ENCODE measurements at places on chromosomes 7 and 10. TPM values are rescaled to one million over a fixed set of nuclear protein-coding genes. Genes with fewer than 3 reads are reported as not detected.
A peak's percentile ranks its signal among the peaks of the same experiment; 100 is the strongest.

DNA sequence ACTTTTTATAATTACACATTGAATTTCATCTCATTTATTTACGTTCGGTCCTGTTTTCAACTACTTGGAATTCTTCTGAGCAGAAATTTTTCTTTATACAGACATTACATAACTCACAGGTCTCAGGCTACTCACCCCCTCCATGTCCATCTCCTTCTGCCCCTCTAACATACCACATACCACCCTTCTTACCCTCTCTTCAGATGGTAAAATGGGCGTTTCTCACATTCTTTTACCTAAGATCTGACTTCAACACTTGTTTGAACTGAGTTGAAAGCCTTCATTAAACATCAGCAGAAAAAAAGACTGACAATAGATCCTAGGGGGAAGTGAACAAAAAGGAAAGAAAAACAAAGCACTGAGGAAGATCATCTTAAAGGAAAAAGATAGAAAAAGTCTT lies 309.7 kb downstream of the CTNNA3 start:
- H3K27me3 ChIP-seq, result no peaks in the 10 kb centered on the region
- H3K36me3 ChIP-seq, result no peaks in the 10 kb centered on the region
- DNase-seq, result no peak
- H3K4me3 ChIP-seq, result peak overlapping the region; percentile 45

DNA sequence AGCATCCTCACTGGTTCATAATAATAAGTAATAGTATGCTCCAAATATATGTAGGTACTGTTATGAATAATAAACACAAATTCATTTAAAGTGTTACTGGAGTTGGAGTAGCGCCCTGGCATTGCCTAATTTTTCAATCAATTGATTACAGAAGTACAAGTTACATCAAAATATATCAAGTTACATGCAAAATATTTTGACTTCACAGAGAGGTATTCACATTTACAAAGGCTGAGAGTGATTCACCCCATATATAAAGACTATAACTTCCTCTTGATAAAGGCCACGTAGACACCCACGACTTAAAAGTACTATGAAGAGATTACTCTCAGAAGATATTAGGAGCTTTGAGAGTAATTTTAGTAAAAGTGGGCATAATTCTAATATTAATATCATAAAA lies 13.6 kb upstream of the COL17A1 start:
- H3K27ac ChIP-seq, result no peak overlapping the region
- H3K36me3 ChIP-seq, result no peaks in the 10 kb centered on the region
- no peaks in the 10 kb centered on the region for H3K4me1 ChIP-seq
- no peaks in the 10 kb centered on the region for H3K27me3 ChIP-seq
- H3K4me3 ChIP-seq, result no peak overlapping the region

ERVW-1 gene
- 0.09 TPM for total RNA-seq

TLL2 gene
- total RNA-seq, result 1.8 TPM

DNA sequence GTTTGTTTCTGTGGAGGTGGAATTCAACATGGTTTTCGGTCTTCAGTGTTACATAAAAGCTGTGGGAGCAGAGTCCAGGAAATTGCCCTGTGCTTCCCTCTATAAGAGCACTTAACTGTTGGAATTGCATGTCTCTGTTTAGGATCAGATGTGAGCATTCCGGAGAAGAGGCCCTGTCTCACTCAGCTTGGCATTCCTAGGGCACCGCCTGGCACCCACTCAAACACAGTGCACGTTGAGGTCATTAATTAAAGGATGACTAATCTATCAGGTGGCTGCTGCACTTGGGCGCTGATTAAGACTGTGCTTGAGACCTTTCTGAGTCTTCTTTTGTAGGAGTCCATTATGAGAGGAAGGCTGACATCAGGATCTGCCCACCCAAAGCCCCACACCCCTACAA lies 82.8 kb upstream of the VIPR2 start:
- no peaks in the 10 kb centered on the region for H3K4me1 ChIP-seq
- no peak overlapping the region for H3K27ac ChIP-seq
- no peak overlapping the region for H3K4me3 ChIP-seq
- DNase-seq, result no peak
- no peaks in the 10 kb centered on the region for H3K27me3 ChIP-seq

- no peak overlapping the region for H3K4me3 ChIP-seq
- no peak overlapping the region for H3K27ac ChIP-seq
- no peaks in the 10 kb centered on the region for H3K4me1 ChIP-seq
- no peaks in the 10 kb centered on the region for H3K36me3 ChIP-seq
- DNase-seq, result no peak
These were observed 357.2 kb downstream of the LRMDA start for GRCh38 chr10:75788394-75789205.

MAD1L1 gene
- 39.0 TPM for total RNA-seq

RASSF4 gene
- total RNA-seq, result 11.5 TPM

DNA sequence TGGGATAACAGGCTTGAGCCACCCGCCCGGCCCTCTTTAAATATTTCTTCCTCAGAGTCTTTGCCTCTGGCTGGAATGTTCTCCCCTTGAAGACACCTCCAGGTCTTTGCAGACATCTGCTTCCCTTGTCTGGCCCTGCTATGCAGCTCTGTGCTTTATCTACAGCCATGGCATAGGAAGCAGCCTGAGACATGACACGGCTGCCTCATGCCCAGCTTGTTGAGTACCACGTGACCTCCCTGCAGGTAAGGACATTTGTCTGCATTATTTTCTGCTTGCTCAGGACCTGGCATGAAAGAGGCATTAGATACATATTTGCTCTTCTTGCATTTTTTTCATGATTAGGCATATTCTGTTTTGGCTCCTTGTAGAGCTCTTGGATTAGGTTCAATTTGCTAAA lies 113.8 kb upstream of the KLF6 start:
- no peak for DNase-seq
- no peak overlapping the region for H3K4me3 ChIP-seq
- H3K4me1 ChIP-seq, result no peaks in the 10 kb centered on the region
- no peaks in the 10 kb centered on the region for H3K36me3 ChIP-seq
- no peaks in the 10 kb centered on the region for H3K27me3 ChIP-seq
- no peak overlapping the region for H3K27ac ChIP-seq

GRCh38 chr7:930975-931758 lies 23.3 kb downstream of the ADAP1 start:
- no peak overlapping the region for H3K4me3 ChIP-seq
- H3K27ac ChIP-seq, result no peak overlapping the region
- H3K4me1 ChIP-seq, result no peaks in the 10 kb centered on the region
- H3K36me3 ChIP-seq, result no peaks in the 10 kb centered on the region
- no peaks in the 10 kb centered on the region for H3K27me3 ChIP-seq
- DNase-seq, result no peak

DNA sequence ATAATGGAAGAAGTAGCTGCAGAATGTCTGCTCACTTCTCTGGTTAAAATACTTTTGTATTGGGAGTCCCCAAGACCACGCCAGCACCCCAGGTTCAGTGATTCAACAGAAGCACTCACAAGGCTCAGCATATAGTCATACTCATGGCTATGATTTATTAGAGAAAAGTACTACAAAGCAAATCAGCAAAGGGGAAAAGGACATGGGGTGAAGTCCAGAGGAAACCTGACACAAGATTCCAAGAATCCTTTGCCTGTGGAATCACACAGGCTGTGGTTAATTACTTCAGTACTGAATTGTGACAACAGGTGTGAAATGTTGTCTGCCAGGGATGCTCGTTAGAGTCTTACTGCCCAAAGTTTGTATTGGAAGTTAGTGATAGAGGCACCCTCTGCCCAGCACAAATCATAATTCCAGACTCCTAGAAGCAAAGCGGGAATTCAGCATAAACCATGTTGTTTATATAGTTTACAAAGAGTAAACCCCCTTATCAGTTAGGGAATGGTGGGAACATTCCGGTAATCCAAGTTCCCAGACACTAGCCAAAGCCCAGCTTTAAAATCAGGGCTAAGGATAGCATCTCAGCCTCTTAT lies 79.4 kb downstream of the HYCC1 start:
- no peak for DNase-seq
- no peak overlapping the region for H3K27ac ChIP-seq
- H3K4me1 ChIP-seq, result no peaks in the 10 kb centered on the region
- H3K4me3 ChIP-seq, result no peak overlapping the region

IMPDH1 gene
- total RNA-seq, result 35.2 TPM

PPP1R3A gene
- total RNA-seq, result not detected

GRCh38 chr10:13704964-13705363 lies 118.2 kb downstream of the PRPF18 start:
- H3K4me3 ChIP-seq, result peak overlapping the region; percentile 90
- DNase-seq, result no peak
- H3K36me3 ChIP-seq, result peaks cover 16% of the 10 kb centered on the region
- no peaks in the 10 kb centered on the region for H3K4me1 ChIP-seq
- H3K27me3 ChIP-seq, result no peaks in the 10 kb centered on the region
- no peak overlapping the region for H3K27ac ChIP-seq

DNA sequence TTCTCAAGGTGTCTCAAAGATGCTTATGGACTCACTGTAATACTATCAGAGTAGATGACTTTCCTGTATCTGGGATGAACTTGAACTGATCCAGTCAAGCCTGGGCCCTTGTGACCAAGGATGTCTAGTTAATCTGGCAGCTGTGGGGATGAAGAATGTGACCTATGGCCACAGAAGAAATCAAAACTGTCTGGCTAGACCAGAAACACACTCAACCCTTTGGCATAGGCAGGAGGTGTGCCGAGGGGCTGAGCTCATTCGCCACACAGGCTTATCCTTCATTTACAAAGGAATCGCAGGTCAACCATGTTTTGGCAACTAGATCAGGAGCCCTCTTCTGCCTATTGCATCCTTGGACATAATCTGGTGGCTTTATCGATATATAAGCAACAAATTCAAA lies 110.6 kb downstream of the ATXN7L1 start:
- H3K4me3 ChIP-seq, result no peak overlapping the region
- H3K27me3 ChIP-seq, result no peaks in the 10 kb centered on the region
- no peak for DNase-seq

MOGAT3 gene
- total RNA-seq, result 0.15 TPM

- H3K36me3 ChIP-seq, result peaks cover 11% of the 10 kb centered on the region
- DNase-seq, result no peak
- no peaks in the 10 kb centered on the region for H3K27me3 ChIP-seq
- H3K4me3 ChIP-seq, result no peak overlapping the region
- no peak overlapping the region for H3K27ac ChIP-seq
These were observed 129.0 kb downstream of the HIBADH start for GRCh38 chr7:27533652-27534081.

- no peak for DNase-seq
- H3K4me1 ChIP-seq, result no peaks in the 10 kb centered on the region
- no peaks in the 10 kb centered on the region for H3K27me3 ChIP-seq
These were observed 185.2 kb upstream of the DGKB start for GRCh38 chr7:15087771-15088170.

- H3K4me3 ChIP-seq, result no peak overlapping the region
- no peaks in the 10 kb centered on the region for H3K27me3 ChIP-seq
- peaks cover 42% of the 10 kb centered on the region for H3K36me3 ChIP-seq
- H3K27ac ChIP-seq, result no peak overlapping the region
These were observed 20.0 kb downstream of the CAMK2G start for GRCh38 chr10:73854310-73854709.

MBL2 gene
- not detected for total RNA-seq

IDI2 gene
- total RNA-seq, result not detected

DNA sequence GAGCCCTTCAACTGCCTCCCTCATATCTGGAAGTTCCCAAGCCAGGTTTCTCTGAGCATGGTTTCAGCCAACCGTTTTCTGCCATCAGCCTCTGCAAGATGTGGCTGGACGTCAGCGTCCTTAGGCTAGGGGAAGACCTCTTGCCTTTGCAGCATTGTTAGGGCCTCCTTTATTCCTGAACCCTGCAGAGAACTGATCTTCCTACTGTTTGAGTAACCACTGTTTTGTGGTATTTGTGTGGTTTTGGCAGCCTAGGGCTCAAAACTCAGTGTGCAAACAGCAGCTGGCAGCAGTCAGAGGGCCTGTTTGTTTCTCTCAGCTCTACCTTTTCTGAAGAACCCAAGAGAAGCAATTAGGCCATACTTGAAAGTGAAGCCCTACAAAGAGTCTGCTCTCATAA lies 83.4 kb upstream of the SEMA3E start:
- H3K36me3 ChIP-seq, result no peaks in the 10 kb centered on the region
- no peak overlapping the region for H3K27ac ChIP-seq
- H3K27me3 ChIP-seq, result no peaks in the 10 kb centered on the region
- H3K4me3 ChIP-seq, result no peak overlapping the region
- H3K4me1 ChIP-seq, result no peaks in the 10 kb centered on the region

DNA sequence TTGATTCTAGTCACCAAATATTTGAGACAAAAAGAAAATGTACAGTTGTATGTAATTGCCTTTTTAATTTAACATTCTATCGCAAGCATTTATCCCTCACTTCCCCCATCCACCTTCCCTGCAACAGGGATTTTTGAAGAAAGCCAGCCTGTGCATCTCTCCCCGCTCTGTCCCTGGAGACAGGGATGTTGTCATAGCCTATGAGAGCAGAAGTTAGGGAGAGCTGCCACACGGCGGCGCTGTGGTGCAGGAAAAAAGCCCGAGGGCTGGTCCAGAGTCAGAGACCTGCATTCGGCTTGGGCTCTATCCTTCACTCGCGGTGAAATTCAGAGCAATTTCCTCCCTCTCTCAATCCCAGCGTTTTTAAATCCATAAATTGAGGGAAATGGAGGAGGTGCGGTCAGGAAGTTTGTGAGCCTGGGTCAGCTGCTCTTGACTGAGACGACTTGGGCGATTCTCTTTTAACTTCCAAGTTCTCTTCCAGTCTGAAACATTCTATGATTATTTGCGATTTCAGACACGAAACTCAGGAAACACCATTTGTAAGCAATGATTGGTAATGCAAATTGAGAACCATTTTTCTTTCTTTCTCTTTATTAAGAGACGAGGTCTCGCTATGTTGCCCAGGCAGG lies 17.5 kb downstream of the HKDC1 start:
- no peaks in the 10 kb centered on the region for H3K27me3 ChIP-seq
- H3K4me1 ChIP-seq, result peaks cover 2% of the 10 kb centered on the region
- DNase-seq, result peak; percentile 87
- no peaks in the 10 kb centered on the region for H3K36me3 ChIP-seq
- H3K27ac ChIP-seq, result no peak overlapping the region

- DNase-seq, result no peak
- H3K27ac ChIP-seq, result no peak overlapping the region
- H3K4me3 ChIP-seq, result no peak overlapping the region
These were observed 12.0 kb upstream of the CRHR2 start for GRCh38 chr7:30694218-30694745.

- no peaks in the 10 kb centered on the region for H3K36me3 ChIP-seq
- no peak for DNase-seq
- H3K27me3 ChIP-seq, result no peaks in the 10 kb centered on the region
- no peak overlapping the region for H3K27ac ChIP-seq
These were observed 56.7 kb upstream of the TFEC start for GRCh38 chr7:116087291-116087690.

ANKMY2 gene
- total RNA-seq, result 12.7 TPM

CLRN3 gene
- not detected for total RNA-seq
